Psoas muscle (tissue), 8 donors: ENCODE measurements at places on chromosomes 3 and 15. TPM values are rescaled to one million over a fixed set of nuclear protein-coding genes. Genes with fewer than 3 reads are reported as not detected.

Gene POTEB
- not detected for total RNA-seq

Gene IL5RA
- not detected for total RNA-seq

Gene CAPN3
- 216 TPM for total RNA-seq

Gene EOMES
- not detected for total RNA-seq

Gene TGFBR2
- 42.6 TPM for total RNA-seq

Gene ALDH1L1
- total RNA-seq, result 72.6 TPM

Gene TUSC7
- total RNA-seq, result not detected

Gene COL8A1
- 4.3 TPM for total RNA-seq

Gene FEZF2
- not detected for total RNA-seq

Gene ATG7
- 15.0 TPM for total RNA-seq

Gene BLOC1S6
- 55.2 TPM for total RNA-seq

Gene CA12
- 0.17 TPM for total RNA-seq

Gene RBMS3
- 34.5 TPM for total RNA-seq

Gene TRAT1
- not detected for total RNA-seq

Gene TMEM108
- 10.5 TPM for total RNA-seq

Gene CCNDBP1
- 41.1 TPM for total RNA-seq

Gene RTP3
- not detected for total RNA-seq

Gene DAZL
- not detected for total RNA-seq

Gene CCDC191
- 0.61 TPM for total RNA-seq

Gene ZMAT3
- 12.7 TPM for total RNA-seq

Gene EPM2AIP1
- 22.9 TPM for total RNA-seq

Gene NT5DC2
- 12.3 TPM for total RNA-seq

Gene CD86
- total RNA-seq, result 0.71 TPM

Gene ZMYND10
- 0.71 TPM for total RNA-seq

Gene SLC7A14
- 0.04 TPM for total RNA-seq

Gene CADPS
- not detected for total RNA-seq

Gene AGBL1
- total RNA-seq, result 6.6 TPM

Gene CCDC54
- total RNA-seq, result not detected

Gene RTP1
- total RNA-seq, result not detected

Gene ATP10A
- 0.59 TPM for total RNA-seq

Gene CPNE9
- total RNA-seq, result not detected

Gene ACAP2
- total RNA-seq, result 12.5 TPM

Gene SLC6A1
- total RNA-seq, result 0.74 TPM

Gene MLH1
- total RNA-seq, result 34.5 TPM

Gene ADAMTSL3
- 2.9 TPM for total RNA-seq

Gene CYP1A1
- not detected for total RNA-seq

Gene WNT7A
- not detected for total RNA-seq

Gene PLCH1
- total RNA-seq, result not detected

Gene IP6K1
- 11.6 TPM for total RNA-seq

Gene GOLGA6L7
- not detected for total RNA-seq

Gene TMPRSS7
- total RNA-seq, result not detected

Gene CDC25A
- total RNA-seq, result 0.93 TPM

Gene DCUN1D1
- 57.1 TPM for total RNA-seq
